Stimulated activated CD8-positive, alpha-beta memory T cell treated with anti-CD3 and anti-CD28 coated beads, Interleukin-2, amount 100 ng/mL, for 48 hours (primary cell): ENCODE measurements at places on chromosomes 2 and 18.

DNA sequence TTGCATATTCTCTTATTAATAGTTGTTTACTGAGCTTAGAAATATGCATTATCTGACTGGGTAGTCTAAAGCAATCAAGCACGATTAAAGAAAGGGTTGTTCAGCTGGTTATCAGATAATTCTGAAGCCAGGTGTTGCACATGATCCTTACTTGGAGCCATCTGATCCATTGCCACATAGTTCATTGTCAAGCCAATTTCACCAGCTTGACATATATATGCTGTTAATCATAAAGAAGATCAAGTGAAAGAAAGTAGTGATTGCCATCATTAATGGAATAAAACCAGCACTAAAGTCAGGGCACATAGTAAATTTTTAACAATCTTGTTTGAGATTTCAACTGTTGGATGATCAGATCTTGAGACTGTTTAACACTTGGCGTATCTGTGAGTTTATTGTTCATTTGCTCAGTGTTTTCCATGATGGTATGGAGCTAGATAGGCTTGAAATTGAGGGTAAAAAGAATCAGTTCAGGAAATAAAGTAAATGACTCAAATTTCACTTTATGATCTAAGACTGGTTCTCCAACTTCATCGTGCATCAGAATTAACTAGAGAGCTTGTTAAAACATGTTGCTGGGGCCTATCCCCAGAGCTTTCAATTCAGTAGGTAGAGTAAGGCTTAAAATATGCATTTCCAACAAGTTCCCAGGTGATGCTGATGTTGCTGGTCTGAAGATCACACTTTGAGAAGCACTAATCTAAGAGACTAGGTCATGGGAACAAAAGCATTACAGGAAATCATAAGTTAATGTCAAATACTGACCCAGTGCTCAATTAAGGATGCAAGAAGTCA lies 539.6 kb downstream of the SATB2 start:
- DNase-seq, result no peak

DNA sequence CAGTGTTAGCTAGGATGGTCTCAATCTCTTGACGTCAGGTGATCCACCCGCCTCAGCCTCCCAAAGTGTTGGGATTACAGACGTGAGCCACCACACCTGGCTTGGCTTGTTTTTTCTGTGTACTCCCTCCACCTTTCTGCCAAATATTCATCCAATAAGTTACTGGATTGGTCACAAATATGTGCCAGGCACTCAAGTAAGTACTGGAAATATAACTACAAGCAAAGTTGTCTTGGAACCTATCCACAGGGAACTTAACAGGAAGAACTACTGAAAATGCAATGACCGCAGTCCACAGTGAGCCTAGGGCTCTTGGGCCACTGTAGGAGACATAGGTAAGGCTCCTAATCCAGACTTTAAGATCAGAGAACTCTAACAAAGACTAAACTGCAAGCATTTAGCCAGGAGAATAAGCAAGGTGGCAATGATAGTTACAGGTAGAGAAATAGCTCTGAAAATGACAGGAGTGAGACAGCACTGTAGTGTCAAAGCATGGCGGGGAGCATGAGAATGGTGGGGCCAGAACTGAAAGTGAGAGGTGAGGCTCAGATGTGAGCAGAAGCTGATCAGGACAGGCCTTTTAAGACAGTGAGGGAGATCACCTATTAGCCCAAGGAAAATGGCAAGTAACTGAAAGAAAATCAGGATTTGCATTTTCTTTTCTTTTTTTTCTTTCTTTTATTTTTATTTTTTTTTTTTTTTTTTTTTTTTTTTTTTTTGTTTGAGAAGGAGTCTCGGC lies 252.1 kb downstream of the RBM43 start:
- DNase-seq, result no peak

- DNase-seq, result no peak
Measured at GRCh38 chr2:73386342-73386868, 769 bp downstream of the ALMS1 start.

- no peak for DNase-seq
Measured at GRCh38 chr2:6352906-6353515, 512.7 kb downstream of the CMPK2 start.

- DNase-seq, result no peak
Measured at GRCh38 chr2:5548991-5549715, 143.0 kb upstream of the SOX11 start.

DNA sequence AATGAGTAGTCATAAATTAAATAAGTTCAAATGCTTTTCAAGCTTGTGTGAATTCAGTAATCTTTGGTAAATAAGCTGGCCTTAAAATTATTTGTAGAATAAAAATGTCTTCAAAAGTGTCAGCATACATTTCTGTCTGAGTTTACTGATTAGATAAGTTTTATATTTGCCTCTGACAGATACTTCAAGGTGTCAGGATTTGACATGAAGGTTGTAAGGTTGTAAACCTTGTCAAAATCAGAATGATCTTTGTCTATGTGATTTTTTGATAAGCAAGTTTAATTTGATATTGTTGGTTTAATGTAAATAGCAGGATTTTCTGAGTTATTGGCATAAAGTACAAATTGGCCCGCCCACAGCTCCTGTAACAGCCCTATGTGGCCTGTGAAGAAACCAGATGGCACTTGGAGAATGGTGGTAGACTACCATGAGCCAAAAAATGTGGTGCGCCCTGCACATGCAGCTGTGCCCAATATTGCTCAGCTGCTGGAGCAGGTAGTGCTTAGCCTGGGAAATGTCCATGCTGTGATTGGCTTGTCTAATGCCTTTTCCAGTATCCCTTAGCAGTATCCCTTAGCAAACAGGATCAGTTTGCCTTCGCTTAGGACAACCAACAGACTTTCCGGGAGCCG lies 188.0 kb upstream of the SPHKAP start:
- DNase-seq, result no peak

DNA sequence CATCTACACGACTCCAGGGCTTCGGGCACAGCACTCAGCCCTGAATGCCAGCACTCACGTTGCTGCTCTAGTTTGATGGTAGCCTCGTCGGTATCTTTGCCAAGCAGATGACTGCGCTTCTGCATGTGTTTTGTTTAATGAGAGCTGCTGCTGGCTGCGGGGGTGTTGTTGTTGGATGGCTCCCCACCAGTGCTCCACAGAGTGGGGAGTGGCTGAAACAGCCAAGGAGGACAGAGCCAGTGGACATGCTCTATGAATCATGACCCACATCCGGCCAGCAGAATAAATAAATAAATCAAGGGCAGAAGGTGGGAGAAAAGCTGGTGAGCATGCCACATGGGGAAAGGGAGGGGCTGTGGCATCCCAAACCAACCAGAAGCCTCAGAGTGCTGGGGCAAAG lies 131.2 kb upstream of the SOX11 start:
- DNase-seq, result no peak

GRCh38 chr2:119608553-119608952 lies 64.3 kb downstream of the CFAP221 start:
- no peak for DNase-seq

GRCh38 chr18:37272841-37273240 lies 292.8 kb downstream of the CELF4 start:
- no peak for DNase-seq

DNA sequence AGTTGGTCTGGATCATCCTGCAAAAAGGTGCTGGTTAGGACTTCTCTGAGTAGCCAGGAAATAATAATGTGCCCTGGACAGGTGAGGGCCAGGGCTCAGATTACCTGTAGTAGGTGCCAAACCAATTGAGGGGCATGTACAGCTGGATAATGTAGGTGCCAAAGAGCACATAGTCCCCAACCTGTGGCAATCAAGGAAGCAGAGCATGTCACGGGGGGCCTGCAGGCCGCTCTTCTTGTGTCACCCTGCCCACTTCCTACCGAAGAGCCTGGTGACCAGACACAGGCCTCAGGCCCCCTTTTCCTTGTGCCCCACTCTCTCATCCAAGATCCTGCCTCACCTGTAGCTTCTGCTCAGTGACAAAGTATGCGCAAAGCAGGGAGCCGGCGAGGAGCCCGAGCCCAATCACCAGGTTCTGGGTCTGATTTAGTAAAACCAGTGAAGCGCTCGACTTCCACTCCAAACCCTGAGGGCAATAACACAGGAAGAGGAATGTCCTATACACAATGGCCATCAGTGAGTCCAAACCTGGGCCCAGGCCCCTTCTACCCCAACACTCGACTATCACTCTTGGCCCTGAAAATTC lies 5.2 kb downstream of the ABCB6 start:
- no peak for DNase-seq

DNA sequence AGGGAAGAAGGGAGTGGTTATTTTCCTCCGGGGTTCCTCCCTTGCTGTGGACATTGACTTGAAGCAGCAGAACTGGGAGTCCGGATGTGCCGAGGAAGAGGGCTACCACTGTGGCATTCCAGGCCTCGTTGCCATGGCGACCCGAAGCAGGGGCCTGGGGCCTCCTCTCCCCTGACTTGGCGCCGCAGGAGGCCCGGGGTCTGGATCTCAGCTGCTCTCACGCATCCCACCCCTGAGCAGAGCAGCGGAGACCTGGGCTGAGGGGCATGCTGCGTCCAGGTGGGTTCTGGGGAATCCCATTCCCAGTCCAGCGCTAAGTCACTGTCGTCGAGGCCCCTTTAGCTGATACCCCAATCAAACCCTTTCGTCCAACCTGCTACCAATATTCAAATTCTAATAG lies 100.2 kb downstream of the BCL11A start:
- DNase-seq, result no peak

DNA sequence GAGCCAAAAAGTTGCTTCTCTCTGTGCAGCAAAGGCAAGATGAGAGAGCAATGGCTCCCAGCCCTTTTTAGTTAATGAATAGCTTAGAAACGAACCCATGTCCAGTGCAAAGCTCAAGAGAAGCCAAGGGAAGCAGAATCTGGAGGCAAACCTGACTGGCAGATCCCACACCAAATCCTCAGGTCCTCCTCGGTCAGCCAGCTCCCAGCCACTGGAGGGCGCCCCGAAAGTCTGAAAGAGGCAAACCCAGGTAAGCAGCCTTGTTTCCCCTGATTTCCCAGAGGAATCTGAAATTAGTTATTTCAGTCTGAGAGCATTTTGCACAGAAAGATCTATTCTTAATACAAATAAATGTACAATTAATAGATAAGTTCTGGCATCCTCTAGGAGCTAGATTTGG lies 71.3 kb upstream of the PID1 start:
- DNase-seq, result no peak

DNA sequence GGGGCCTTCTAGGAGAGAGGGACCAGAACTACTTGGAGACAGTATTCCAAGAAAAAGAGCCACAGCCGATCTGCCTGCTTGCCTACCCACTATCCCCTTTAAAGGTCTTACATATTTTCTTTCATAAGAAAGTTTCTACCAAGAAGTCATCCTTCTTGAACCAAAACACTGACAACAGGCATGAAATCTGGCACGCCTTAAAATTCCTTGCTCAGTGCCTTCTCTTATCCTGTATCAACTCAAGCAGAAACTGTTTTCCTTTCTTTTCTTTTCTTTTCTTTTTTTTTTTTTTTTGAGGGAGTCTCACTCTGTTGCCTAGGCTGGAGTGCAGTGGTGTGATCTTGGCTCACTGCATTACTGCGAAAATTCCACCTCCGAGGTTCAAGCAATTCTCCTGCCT lies 48.3 kb upstream of the ZFP36L2 start:
- DNase-seq, result no peak

GRCh38 chr18:2535419-2535910 lies 35.8 kb downstream of the METTL4 start:
- DNase-seq, result no peak

DNA sequence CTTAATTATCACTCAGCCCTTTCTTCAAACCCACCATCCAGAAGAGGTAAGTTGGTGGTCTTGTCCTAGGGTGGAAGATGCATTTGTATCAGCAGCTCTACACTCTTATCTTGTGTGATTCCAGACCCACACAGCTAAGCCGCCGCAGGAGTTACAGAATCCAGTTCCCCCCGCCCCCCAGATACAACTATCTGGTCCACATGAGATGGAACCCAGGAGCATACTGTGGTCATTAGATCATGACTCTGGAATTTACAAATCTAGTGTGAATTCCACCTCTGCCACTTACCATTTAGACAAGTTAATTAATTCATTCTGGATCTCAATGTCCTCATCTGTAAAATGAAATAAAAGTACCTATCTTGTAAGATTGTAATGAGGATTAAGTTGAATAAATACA lies 486.4 kb downstream of the BCL11A start:
- DNase-seq, result no peak

DNA sequence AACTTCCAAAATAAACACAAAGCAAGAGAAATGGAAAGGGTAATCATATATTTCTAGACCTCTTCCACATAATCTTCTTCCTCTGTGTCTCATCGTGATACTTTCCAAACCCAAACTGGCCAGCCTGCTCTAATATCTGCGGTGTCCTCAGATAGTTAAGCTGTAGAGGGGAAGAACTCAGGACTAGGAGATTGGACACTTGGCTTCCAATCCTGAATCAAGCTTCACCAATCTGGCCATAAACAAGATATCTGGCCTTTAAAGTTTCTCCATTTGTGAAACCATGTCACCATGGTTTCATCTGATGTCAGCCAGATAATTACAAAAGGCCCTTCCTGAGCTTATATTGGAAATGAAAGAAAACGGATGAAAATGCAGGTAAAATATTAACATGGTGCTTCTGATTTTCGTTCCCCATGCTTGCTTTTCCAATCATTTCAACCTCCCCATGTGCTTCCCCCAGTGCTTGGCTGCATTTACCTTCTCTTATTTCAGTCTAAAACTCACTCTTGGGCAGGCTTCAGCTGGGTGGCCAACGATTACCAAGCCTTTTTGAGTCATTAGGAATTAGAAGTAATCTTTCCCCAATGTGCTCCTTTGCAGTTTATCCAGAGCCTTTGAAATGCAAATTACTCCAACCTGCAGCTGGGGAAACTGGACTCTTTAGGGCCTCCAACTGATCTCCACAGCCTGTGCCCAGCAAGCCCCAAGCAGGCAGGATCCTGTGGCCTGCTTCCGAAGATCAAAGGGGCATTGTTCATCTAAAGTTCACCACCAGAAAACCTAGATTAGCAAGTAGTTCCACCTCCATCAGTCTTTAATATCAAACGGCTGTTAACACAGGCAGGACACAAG lies 44.5 kb upstream of the MYCN start:
- DNase-seq, result no peak

GRCh38 chr18:33830213-33830612 lies 252.2 kb downstream of the ASXL3 start:
- no peak for DNase-seq

GRCh38 chr18:42392416-42392815 lies 437.4 kb downstream of the PIK3C3 start:
- DNase-seq, result no peak

GRCh38 chr2:128287780-128288735 lies 30.6 kb downstream of the HS6ST1 start:
- no peak for DNase-seq

GRCh38 chr18:31278609-31279071 lies 39.3 kb upstream of the DSG1 start:
- DNase-seq, result no peak

- no peak for DNase-seq
Measured at GRCh38 chr2:63862806-63863205, 21.1 kb downstream of the UGP2 start.
